ENCODE measurements at places on chromosomes 13 and 19. TPM values are rescaled to one million over a fixed set of nuclear protein-coding genes. Genes with fewer than 3 reads are reported as not detected.

Gene SIGLEC5
- total RNA-seq = not detected

Gene KLK2
- not detected for total RNA-seq

Gene FPR3
- 0.08 TPM for total RNA-seq

Gene PCP2
- not detected for total RNA-seq

Gene PALM
- total RNA-seq = 14.4 TPM

Gene SNRPA
- 104 TPM for total RNA-seq

Gene KLK14
- total RNA-seq = not detected

Gene ZNF880
- total RNA-seq = 10.9 TPM

- peaks cover 13% of the 10 kb centered on the region for H3K4me1 ChIP-seq
- H3K36me3 ChIP-seq = no peaks in the 10 kb centered on the region
- H3K27ac ChIP-seq = no peak overlapping the region
- no peaks in the 10 kb centered on the region for H3K27me3 ChIP-seq
Measured at GRCh38 chr19:17471410-17472125, 1.2 kb downstream of the SLC27A1 start.

DNA sequence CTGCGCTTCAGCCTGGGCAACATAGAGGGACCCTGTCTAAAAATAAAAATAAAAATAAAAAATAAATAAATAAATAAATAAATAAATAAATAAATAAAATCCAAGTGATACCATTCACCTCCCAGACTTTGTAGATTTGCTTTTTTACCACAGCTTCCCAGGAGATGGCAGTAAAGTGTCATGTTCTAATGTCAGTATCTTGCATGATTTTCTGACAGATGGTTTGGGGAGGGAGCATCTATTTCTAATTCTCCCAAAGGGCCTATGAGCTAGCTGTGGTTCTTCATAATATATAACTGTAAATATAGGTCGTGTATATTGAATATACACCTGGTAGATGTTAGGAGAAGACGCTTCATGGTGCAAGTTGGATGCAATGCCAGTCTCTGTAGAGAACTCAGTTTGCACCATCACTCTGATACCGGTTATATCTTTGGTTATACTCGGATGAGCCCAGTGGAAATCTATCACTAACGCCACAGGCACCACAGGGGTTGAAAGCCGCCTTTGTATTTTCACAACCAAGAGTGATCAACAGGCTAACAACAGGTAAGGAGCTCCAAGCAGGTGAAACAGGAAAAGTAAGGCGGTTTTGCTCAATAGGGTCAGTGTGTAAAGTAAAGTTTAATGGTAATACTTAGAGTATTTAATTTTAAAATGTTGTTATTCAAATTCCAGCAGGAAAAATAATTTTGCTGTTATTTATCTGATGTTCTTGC is 13.9 kb downstream of the APLP1 start:
- H3K36me3 ChIP-seq = no peaks in the 10 kb centered on the region
- H3K4me3 ChIP-seq = no peak overlapping the region
- H3K27ac ChIP-seq = no peak overlapping the region
- H3K27me3 ChIP-seq = no peaks in the 10 kb centered on the region
- H3K4me1 ChIP-seq = 0 out of 2 replicates have a peak, but pooled peaks cover 2% of the 10 kb centered on the region

- no peaks in the 10 kb centered on the region for H3K36me3 ChIP-seq
- peaks cover 2% of the 10 kb centered on the region for H3K27me3 ChIP-seq
- H3K27ac ChIP-seq = no peak overlapping the region
- H3K4me1 ChIP-seq = no peaks in the 10 kb centered on the region
- no peak overlapping the region for H3K4me3 ChIP-seq
- DNase-seq = no peak
Measured at GRCh38 chr13:33347861-33348260, 62.3 kb upstream of the STARD13 start.

GRCh38 chr13:30037306-30037705 is 186.9 kb upstream of the UBL3 start:
- H3K27ac ChIP-seq = no peak overlapping the region
- H3K4me1 ChIP-seq = no peaks in the 10 kb centered on the region
- H3K27me3 ChIP-seq = no peaks in the 10 kb centered on the region
- H3K4me3 ChIP-seq = no peak overlapping the region
- DNase-seq = no peak

DNA sequence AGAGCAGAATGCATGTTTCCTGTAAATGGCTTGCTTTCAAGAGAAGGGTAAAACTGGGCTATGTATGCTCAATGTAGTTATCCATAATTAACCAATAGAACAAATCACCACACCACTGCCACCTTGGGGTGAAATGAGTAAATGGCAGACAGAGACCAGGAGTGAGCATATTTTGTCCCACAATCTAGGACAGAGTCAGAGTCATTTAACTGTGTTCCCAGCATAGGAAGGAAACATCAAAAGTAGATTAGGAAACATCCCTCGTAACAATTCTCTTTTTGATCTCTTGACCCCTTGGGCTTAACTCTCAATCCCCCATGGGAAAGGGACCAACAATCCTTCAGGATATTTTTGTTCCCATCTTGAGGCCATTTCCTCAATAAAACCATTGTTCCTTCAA is 224.8 kb downstream of the NHLRC3 start:
- H3K36me3 ChIP-seq = no peaks in the 10 kb centered on the region
- no peak overlapping the region for H3K27ac ChIP-seq
- H3K4me1 ChIP-seq = no peaks in the 10 kb centered on the region

DNA sequence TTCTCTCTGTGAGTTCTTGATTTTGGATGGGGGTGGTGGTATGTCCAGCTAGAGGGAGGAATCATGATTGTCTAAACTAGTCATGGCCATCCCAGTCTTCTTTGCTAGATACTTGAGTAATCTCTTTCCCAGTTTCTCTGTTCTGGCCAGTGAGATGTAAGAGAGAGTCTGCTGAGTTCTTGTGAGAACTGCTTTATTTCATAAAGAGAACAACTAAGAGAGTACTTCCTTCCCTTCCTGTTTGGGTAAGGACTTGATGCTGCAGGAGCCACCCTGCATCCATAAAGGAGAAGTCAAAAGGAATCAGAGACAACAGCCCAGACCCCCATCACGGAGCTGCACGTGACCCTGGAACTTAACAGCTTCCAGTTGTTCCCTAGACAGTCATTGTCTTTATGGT is 3.0 kb upstream of the RASL11A start:
- no peaks in the 10 kb centered on the region for H3K36me3 ChIP-seq
- no peak overlapping the region for H3K4me3 ChIP-seq
- no peak for DNase-seq
- H3K4me1 ChIP-seq = peaks cover 15% of the 10 kb centered on the region
- no peaks in the 10 kb centered on the region for H3K27me3 ChIP-seq

DNA sequence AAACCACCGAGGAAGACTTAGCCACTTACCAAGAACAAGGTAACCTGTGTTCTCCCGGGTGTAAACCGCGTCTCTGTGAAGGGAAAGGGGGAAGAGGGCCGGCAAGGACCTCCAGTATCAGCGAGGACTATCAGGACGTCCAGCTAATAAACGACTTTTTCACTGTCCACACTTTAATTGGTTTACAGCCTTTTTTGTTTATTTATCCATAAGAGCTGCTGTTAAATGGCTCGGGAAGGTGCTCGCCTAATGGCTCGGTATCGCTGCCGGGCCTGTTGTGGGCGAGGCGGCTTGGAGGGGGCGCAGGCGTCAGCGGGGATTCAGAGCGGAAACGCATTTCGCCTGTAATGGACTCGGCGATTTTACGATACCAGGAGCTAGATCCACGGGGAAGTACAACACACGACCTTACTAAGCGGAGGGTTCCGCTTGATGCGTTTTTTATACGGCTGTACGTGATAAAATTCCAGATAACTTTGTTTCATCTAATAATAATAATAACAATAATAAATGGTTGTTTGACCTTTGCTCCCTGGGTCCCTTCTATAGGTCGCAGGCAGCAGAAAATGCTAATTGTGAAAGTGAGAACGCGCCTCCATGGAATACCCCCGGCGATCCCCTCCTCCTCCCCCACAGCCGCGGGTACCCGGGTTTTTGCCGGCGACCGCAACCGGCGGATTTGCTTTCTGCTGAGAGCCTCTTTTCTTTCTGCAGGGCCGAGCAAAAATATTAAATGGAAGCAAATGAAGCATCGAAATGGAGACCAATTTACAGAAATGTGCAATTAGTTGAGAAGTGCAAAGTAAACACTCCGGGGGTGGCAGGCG is 2.5 kb upstream of the PDX1 start:
- peak overlapping the region; percentile 57 for H3K4me3 ChIP-seq
- DNase-seq = no peak
- peaks cover 3% of the 10 kb centered on the region for H3K4me1 ChIP-seq
- H3K27me3 ChIP-seq = no peaks in the 10 kb centered on the region
- H3K27ac ChIP-seq = peak overlapping the region; percentile 86

GRCh38 chr13:106233134-106233735 is 302.2 kb downstream of the EFNB2 start:
- no peak overlapping the region for H3K27ac ChIP-seq
- H3K4me3 ChIP-seq = no peak overlapping the region
- H3K27me3 ChIP-seq = no peaks in the 10 kb centered on the region
- H3K36me3 ChIP-seq = no peaks in the 10 kb centered on the region

GRCh38 chr19:37929355-37929923 is 22.4 kb downstream of the SIPA1L3 start:
- peaks cover 34% of the 10 kb centered on the region for H3K4me1 ChIP-seq
- no peak overlapping the region for H3K27ac ChIP-seq
- no peaks in the 10 kb centered on the region for H3K36me3 ChIP-seq
- no peaks in the 10 kb centered on the region for H3K27me3 ChIP-seq
- DNase-seq = no peak

GRCh38 chr13:94657167-94657566 is 55.2 kb downstream of the SOX21 start:
- DNase-seq = no peak
- H3K27me3 ChIP-seq = no peaks in the 10 kb centered on the region
- H3K4me3 ChIP-seq = no peak overlapping the region
- no peak overlapping the region for H3K27ac ChIP-seq
- no peaks in the 10 kb centered on the region for H3K36me3 ChIP-seq
- no peaks in the 10 kb centered on the region for H3K4me1 ChIP-seq

DNA sequence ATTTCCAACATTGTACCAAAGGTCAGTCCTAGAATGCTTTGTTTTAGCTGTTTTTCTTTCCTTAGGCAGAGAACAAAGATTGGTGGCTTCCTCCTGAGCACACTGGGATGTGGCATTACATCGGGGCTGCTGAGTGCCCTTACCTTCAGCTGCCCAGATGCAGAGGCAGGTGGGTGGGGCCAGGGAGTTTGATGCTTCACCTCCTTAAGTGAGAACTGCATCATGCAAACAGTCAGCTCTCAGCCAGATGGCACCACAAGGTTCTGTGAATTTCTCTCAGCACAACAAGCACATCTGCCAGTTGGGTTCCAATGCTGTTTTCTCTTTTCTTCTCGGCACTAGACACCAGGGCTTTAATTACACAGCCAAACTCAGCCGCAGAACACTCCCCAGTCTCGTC is 87.4 kb upstream of the UBL3 start:
- H3K27ac ChIP-seq = no peak overlapping the region
- no peak for DNase-seq
- H3K27me3 ChIP-seq = no peaks in the 10 kb centered on the region
- H3K36me3 ChIP-seq = no peaks in the 10 kb centered on the region
- H3K4me3 ChIP-seq = no peak overlapping the region

GRCh38 chr19:58392945-58393724 is 2.3 kb upstream of the RNF225 start:
- no peak for DNase-seq
- peaks cover 28% of the 10 kb centered on the region for H3K36me3 ChIP-seq
- peaks cover 27% of the 10 kb centered on the region for H3K4me1 ChIP-seq
- no peak overlapping the region for H3K27ac ChIP-seq

- H3K36me3 ChIP-seq = no peaks in the 10 kb centered on the region
- no peak overlapping the region for H3K4me3 ChIP-seq
- no peak for DNase-seq
- no peaks in the 10 kb centered on the region for H3K27me3 ChIP-seq
- 0 out of 2 replicates have a peak, but pooled peaks cover 5% of the 10 kb centered on the region for H3K4me1 ChIP-seq
Measured at GRCh38 chr13:106372199-106373155, 163.0 kb downstream of the EFNB2 start.

DNA sequence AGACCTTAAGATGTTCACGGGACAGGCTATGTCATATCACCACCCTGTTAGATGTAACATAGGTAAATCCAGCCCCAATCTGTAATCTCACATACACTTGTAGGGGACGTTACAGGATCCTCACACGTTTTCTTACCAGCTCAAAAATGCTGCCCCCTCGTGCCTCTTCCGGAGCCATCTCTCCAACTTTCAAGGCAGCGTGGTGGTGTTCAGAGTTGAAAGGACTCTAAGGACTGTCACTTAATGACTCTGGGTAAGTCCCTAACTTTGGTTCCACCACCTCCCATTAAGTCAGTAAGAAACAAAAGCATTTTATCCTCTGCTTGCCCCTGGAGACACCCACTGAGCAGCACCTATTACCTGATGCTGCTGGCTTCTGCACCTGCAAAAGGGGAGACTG is 4.4 kb downstream of the MED26 start:
- no peak for DNase-seq
- H3K4me3 ChIP-seq = no peak overlapping the region
- H3K4me1 ChIP-seq = peaks cover 16% of the 10 kb centered on the region
- peaks cover 4% of the 10 kb centered on the region for H3K36me3 ChIP-seq
- H3K27me3 ChIP-seq = no peaks in the 10 kb centered on the region

- H3K27ac ChIP-seq = no peak overlapping the region
- DNase-seq = no peak
- H3K27me3 ChIP-seq = peaks cover 2% of the 10 kb centered on the region
- no peaks in the 10 kb centered on the region for H3K4me1 ChIP-seq
- no peak overlapping the region for H3K4me3 ChIP-seq
- no peaks in the 10 kb centered on the region for H3K36me3 ChIP-seq
Measured at GRCh38 chr13:24851546-24851945, 87.6 kb downstream of the RNF17 start.

DNA sequence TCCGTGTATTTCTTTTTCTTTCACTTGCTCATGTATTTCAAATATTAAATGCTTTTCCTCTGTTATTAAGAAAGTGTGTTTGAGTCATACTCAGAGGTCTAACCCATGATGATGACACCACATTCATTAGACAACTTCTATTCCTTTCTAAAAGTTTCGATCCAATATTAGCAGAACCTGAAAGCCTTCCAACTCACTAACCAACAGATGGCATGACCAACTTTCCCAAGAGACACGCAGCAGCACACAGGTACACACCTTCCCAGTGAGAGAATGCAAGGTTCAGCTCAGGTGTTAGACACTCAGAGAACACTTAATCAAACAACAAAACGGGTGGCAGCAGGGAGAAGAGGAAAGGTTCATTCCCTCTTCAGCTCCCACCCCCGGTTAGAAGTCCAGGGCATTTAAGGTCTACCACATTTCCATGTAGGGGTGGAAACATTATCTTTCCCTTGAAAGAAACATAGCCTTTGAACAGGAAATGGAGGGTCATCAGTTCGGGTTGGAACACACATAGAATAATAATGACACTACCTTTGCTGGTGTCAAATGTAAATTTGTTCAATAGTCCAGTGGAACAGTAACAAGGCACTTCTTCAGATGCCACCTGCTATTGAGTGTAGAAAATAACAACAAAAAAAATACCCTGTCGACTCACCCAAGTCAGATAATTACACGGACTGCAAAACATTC is 404.2 kb downstream of the COG6 start:
- no peak overlapping the region for H3K4me3 ChIP-seq
- no peaks in the 10 kb centered on the region for H3K36me3 ChIP-seq
- no peak overlapping the region for H3K27ac ChIP-seq
- DNase-seq = no peak

DNA sequence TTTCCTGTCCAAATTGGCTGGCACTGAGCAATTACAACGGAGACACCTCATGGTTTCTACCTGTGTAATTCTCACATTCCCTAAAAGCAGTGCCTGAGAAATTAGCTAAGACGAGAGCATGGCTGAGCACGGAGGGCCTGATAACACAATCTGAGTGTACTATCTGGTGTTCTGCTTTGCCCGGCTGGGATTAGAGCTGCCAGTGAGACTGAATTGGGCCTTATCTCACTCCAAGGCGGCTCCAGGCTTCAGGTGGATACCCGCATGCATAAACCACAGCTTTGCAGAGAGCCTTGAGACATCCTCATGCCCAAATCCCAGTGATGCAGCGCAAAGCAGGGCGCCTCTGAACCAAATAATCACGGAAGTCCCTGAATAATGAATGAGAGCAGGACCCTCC is 172.3 kb downstream of the OXGR1 start:
- H3K27ac ChIP-seq = no peak overlapping the region
- H3K36me3 ChIP-seq = no peaks in the 10 kb centered on the region
- no peaks in the 10 kb centered on the region for H3K27me3 ChIP-seq

Data from Panc1 (cell line).